Stimulated activated CD4-positive, alpha-beta T cell treated with anti-CD3 and anti-CD28 coated beads, Interleukin-4, amount 100 ng/mL, for 24 hours (primary cell): ENCODE measurements at places on chromosomes 11 and 22.

DNA sequence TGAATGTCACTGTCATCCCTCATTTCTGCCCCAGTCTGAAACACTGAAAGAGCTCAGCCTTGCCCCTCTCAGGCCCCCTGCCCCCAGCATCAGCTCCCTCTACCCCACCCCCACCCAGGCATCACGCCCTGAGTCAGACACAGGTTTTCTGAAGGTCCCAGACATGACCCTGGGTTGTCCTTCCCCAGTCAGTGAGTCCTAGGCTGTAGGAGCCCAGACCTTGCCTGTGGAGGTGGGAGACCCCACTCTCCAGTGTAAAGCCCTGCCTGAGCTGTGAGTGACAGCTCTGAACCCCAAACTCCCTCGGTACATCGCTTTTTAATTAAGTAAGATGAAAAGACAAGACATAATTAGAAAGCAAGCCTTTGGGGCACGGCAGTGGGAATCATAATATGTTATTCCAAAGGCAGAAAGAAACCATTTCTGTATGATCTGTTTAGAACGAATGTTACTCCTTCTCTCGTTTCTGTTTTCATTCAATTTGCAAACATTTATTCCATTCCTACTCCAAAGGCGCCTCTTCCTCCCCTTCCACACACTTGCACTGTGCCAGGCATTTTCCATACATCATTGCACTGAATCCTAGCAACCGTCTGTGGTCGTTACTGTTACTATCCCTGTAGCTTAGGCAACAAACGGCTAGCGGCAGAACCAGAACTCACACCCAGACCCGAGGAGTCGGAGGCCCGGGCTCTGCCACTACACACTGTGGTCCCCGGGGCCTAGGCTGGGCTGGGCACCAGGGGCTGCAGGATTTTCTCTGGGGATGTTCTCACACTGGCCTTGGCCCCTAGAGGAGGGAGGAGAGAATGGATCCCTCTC is 63.4 kb downstream of the CD6 start:
- no peak for DNase-seq

GRCh38 chr11:116925050-116925449 is 87.6 kb upstream of the APOA1 start:
- no peak for DNase-seq

DNA sequence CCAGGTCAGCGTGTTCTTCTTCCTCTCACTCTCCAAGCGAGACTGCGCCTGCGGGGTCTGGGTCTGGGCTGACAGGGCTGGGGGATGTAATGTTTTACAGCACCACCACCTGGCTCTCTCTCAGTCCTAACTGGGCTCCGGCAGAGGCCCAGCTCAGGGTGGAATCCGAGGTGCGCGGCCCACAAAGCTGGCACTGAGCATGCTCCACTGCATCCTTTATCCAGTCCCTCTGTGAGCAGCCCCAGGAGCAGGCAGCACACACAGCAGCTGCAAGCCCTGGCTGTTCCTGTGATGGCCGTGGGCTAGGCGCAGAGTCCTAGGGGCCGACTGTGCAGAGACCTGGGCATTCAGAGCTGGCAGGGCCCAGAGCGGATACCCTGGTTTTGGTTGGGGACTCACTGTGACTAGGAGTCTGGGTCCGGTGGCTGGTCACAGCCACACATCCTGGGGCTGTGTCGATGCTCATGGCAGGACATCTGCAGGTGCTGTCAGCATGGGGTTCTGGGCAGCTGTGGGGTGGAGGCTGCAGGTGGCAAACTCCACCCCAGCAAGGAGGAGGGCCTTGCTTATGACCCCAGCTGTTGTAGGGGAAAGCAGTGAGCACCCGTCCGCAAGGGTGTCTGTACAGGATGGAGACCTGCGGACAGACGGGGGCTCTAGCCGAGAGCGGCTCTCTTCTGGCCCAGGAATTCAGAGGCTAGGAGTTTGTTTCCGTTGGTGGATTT is 4.0 kb downstream of the LRRC75B start:
- no peak for DNase-seq

DNA sequence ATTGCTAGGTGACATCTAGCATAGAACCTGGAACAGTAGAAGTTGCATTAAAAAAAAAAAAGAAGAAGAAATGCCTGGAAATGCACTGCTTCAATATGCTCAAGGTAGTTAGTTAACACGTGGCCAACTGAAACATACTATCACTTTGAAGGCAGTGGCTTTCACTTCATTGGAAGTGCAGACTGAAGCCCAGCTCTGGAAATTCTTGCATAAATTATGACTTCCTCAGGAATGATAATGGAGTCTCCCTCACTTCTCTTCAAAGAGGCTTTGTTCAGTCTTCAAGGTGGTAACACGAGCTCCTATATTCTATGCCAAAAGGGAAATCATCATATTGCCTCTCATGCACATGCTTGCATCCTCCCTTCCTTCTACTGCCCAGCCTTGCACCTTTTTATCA is 715.9 kb upstream of the API5 start:
- no peak for DNase-seq

DNA sequence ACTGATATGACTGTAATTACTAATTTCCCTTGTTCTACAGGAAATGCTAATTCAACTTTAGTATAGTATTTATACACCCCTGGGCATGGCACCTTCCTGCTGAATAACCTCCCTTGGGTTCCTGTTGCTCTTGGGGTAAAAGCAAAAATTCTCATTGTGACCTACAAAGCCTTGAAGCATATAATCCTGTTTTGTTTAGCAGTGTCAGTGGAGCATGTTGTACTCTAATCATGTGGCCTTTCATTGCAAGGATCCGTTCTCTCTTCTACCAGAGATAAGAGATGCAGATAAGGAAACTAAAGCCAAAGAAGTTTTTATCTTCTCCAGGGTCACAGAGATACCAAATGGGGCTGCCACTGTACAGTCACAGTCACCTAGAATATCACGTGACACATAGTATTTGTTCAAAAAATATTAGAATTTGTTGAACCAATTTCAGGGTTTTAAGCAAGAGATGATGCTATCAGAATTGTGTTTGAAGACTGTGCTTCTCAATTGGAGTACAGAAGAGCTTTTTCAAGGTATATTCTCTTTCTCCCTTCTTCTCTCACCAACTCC is 25.1 kb downstream of the CSRP3 start:
- no peak for DNase-seq

DNA sequence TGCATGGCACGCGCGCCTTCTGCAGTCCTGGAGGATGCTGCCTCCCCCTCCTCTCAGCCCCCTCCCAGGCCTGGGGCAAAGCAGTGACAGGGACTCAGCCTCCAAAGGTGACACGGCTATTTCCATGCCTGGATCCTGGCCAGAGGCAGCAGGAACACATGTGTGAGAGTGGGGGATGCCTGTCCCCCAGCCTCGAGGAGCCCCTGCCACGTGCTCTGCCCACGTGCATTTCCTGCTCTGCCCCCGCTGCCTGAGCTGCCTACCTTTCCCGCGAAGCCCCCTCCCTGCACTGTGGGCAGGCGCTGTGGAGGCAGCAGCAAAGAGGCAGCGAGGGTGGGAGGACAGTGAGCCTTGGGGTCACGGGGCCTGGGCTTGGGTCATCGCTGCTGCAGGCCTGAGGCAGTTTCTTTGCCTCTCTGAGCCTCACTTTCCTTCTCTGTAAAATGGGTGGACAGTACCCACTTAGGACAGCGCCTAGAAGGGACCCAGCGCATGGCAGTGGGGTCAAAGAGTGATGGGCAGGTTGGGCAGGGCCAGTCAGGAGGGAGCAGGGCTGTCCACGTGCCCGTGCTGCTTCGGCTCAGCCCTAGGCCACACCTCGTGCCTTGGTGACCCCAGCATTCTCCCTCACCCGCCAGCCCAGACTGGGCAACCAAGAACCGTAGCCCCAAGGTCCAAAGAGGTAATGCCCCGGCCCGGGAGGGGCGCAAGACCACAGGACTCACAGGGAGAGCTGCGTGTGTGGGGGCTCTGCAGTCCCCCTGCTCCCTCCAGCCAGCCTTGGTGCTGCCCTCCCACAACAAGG is 48.6 kb downstream of the FLRT1 start:
- DNase-seq, result no peak

DNA sequence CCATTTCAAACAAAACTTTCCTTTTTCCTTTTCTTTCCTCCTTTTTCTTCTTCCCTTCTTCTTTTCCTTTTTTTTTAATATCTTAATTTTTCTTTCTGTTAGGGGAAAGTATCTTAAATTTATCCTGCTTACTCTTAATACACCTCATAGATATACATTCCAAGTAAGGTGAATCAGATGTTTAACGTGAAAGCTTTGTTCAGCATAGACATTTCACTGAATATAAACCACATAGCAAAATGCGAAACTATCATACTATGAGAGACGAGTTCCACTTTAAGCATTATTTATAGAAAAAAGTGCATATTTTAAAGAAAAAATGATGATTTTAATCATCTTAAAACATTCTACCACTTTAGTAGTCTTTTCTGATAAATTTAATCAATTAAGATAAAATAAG is 137.8 kb upstream of the MTMR2 start:
- no peak for DNase-seq
